ENCODE measurements at places on chromosomes 5 and 9. TPM values are rescaled to one million over a fixed set of nuclear protein-coding genes. Genes with fewer than 3 reads are reported as not detected.

The BAAT gene
- 2.3 TPM for total RNA-seq

The FUT7 gene
- total RNA-seq, result not detected

The ECM2 gene
- 4.8 TPM for total RNA-seq

The LRRC19 gene
- not detected for total RNA-seq

GRCh38 chr9:35845824-35846771 is 17.1 kb downstream of the TMEM8B start:
- H3K4me3 ChIP-seq, result peak overlapping the region; percentile 35
- peak overlapping the region; percentile 64 for H3K27ac ChIP-seq
- peaks cover 52% of the 10 kb centered on the region for H3K4me1 ChIP-seq
- DNase-seq, result no peak
- H3K36me3 ChIP-seq, result no peaks in the 10 kb centered on the region

- H3K27me3 ChIP-seq, result no peaks in the 10 kb centered on the region
- H3K4me1 ChIP-seq, result peaks cover 26% of the 10 kb centered on the region
- no peaks in the 10 kb centered on the region for H3K36me3 ChIP-seq
- no peak overlapping the region for H3K27ac ChIP-seq
Measured at GRCh38 chr5:10632110-10632761, 68.4 kb downstream of the ANKRD33B start.

DNA sequence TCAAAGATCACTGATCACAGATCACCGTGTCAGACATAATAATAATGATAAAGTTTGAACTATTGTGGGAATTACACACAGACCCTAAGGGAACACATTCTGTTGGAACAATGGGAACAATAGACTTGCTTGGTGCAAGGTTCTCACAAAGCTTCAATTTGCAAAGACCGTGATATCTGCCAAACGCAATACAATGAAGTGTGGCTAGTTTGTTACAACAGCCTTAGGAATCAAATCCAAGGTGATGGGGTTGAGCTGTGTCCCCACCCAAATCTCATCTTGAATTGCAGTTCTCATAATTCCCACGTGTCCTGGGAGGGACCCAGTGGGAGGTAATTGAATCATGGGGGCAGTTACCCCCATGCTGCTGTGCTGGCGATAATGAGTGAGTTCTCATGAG is 20.8 kb downstream of the KYAT1 start:
- H3K4me1 ChIP-seq, result peaks cover 48% of the 10 kb centered on the region
- H3K27ac ChIP-seq, result no peak overlapping the region
- H3K36me3 ChIP-seq, result no peaks in the 10 kb centered on the region
- no peak for DNase-seq
- H3K27me3 ChIP-seq, result no peaks in the 10 kb centered on the region

- H3K4me3 ChIP-seq, result no peak overlapping the region
- no peak overlapping the region for H3K27ac ChIP-seq
- H3K4me1 ChIP-seq, result peaks cover 43% of the 10 kb centered on the region
- H3K36me3 ChIP-seq, result no peaks in the 10 kb centered on the region
- DNase-seq, result no peak
- H3K27me3 ChIP-seq, result no peaks in the 10 kb centered on the region
Measured at GRCh38 chr5:160169326-160169725, 50.1 kb upstream of the PWWP2A start.

GRCh38 chr9:122383992-122384461 is 13.2 kb downstream of the PTGS1 start:
- no peak for DNase-seq
- H3K4me1 ChIP-seq, result peaks cover 14% of the 10 kb centered on the region
- no peak overlapping the region for H3K4me3 ChIP-seq
- H3K27me3 ChIP-seq, result no peaks in the 10 kb centered on the region

- no peaks in the 10 kb centered on the region for H3K36me3 ChIP-seq
- no peak for DNase-seq
- H3K4me1 ChIP-seq, result peaks cover 9% of the 10 kb centered on the region
- H3K27ac ChIP-seq, result no peak overlapping the region
- H3K27me3 ChIP-seq, result no peaks in the 10 kb centered on the region
Measured at GRCh38 chr5:153624451-153624765, 133.9 kb downstream of the GRIA1 start.

DNA sequence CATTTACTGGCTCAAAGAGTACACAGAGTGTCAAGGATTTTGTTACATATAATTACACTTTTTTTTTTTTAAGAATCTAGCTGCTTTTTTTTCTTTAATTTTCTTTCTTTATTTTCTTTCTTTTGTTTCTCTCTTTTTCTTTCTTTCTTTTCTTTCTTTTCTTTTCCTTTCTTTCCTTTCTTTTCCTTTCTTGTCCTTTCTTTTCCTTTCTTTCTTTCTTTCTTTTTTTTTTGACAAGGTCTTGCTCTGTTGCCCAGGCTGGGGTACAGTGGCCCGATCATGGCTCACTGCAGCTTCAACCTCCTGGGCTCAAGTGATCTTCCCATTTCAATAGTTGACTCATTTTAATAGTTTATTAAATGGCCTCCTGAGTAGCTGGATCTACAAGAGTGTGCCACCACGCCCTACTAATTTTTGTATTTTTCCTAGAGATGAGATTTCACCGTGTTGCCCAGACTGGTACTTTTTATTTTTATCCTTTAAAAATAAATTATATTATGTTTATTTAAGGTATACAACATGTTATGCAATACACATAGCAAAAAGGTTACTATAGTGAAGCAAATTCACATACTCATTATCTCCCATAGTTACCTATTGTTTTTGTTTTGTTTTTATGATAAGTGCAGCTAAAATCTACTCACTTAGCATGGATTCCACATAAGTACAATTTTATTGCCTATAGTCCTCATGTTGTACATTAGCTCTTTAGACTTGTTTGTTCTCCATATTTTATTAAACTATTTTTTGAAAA is 381.5 kb upstream of the KLF4 start:
- H3K36me3 ChIP-seq, result no peaks in the 10 kb centered on the region
- no peak overlapping the region for H3K27ac ChIP-seq
- no peak for DNase-seq
- no peaks in the 10 kb centered on the region for H3K4me1 ChIP-seq
- H3K27me3 ChIP-seq, result no peaks in the 10 kb centered on the region

DNA sequence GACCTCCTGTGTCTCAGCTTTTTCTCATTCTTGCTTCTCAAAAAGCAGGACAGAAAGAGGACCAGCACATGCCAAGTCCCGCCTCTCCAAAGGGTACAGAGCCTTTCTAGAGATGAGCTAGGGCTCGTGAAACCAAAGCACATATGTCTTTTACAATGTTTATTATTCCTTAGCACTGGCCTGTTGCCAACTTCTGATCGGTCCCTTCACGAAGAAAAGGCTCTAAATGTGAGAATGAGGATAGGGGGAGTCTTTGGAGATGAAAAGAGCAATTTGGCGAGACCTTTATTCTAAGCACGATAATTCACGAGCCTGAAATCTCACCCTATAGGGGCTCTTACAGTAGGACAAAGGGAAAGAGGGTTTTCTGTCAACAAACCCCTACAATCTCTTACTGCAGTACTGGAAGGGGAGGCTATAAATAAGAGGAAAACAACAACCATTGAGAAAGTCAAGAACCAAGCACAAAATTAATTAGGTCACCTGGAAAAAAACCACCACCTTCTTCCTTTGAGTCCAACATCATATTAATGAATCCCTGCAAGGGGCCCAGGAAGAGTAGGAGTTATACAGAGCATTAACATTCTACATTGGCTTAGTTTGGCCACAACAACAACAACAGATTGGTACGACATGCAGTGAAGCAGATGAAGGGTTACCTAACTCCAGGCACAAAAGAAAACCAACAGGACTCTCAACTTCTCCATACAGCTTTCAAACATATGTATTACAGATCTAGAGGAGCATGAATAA is 309.5 kb downstream of the PDE4D start:
- DNase-seq, result no peak
- H3K27ac ChIP-seq, result no peak overlapping the region
- no peak overlapping the region for H3K4me3 ChIP-seq
- peaks cover 19% of the 10 kb centered on the region for H3K4me1 ChIP-seq
- H3K27me3 ChIP-seq, result no peaks in the 10 kb centered on the region

DNA sequence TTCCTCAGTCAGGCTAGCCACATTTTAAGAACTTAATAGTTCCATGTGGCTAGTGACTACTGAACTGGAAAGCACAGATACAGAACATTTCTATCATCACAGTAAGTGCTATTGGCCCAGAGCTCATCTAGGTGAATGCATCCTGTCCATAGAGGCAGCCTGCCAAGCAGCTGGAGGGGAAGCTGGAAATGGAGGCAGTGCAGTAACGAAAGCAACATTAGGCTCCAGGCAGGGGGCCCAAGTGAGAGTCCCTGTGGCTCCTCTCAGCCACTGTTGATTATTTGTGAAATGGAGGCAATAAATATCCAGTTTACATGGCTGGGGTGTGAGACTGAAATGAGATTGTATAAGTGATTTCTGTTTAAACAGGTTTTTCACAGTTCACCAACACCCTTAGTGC is 227.2 kb upstream of the KLF9 start:
- no peaks in the 10 kb centered on the region for H3K4me1 ChIP-seq
- H3K4me3 ChIP-seq, result no peak overlapping the region
- no peak for DNase-seq
- no peaks in the 10 kb centered on the region for H3K27me3 ChIP-seq
- no peaks in the 10 kb centered on the region for H3K36me3 ChIP-seq

DNA sequence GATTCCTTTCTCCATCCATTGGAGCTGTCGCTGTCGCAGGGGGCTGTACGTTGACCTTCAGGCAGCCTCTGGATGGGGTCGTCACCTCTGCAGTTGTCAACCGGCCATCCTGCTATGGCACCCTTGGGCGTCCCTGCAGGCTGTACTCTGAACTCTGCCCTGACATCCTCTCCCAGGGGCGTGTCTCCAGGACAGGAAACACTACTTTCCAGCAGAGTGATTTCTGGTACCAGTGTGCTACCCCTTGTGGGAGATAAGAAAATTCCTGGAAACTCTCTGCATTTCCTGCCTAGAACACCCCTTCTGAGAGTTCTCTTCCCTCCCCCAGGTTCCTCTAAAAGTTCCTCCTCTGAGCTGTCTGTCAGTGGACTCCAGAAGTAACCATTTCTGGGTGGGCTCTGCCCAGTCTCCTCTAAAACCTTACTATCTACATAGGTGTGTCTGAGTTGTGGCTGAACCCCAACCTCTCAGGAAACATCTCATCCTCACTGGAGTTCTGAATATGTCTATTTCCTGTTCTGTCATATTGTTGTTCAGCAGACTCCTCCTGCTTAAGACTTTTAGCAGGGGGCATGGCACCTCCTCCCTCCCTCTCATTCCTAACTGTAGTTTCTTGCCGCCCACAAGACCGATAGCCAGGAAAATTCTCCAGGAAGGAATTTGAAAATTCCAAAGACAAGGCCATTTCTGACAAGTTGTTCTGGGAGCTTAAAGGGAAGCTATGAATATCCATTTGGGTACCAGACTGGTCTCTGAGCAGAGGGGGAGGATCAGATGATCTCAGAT is 145.3 kb upstream of the RASEF start:
- H3K27me3 ChIP-seq, result no peaks in the 10 kb centered on the region
- H3K27ac ChIP-seq, result no peak overlapping the region
- no peak for DNase-seq
- no peak overlapping the region for H3K4me3 ChIP-seq
- H3K36me3 ChIP-seq, result no peaks in the 10 kb centered on the region

Measured in suprapubic skin (tissue), 4 donors.